Caco-2 (cell line): ENCODE measurements at places on chromosomes 4 and X. TPM values are rescaled to one million over a fixed set of nuclear protein-coding genes. Genes with fewer than 3 reads are reported as not detected.

DNA sequence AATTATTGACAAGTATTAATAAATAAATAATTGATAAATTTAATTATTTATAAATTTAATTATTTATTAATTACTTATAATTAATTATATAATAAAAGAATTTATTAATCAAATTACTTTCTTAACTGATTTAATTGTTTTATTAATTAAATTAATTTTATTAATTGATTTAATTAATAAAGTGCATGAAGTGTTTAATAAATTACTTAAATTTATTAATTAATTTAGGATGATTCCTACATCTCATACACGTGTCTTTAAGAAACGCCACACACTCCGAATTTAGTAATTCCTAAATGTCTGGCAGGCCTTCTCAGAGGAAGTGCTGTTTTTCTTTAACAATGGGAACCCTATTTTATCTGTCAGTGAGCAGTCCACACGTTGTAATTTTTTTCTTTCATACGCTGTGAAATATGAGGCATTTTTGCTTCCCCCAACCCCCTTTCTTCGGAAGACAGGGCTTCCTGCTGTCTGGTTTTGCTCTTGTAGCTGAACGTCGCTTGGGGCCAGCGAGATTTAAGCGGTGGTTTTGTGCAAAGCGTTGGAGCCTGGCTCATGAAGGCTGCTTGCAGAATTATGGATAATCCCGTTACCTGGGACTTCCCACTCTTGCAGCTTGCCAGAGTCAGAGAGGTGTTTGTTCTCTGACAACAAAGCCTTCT is 46.8 kb downstream of the CRLF2 start:
- peak; percentile 38 for DNase-seq
- H3K36me3 ChIP-seq, result no peaks in the 10 kb centered on the region
- no peaks in the 10 kb centered on the region for H3K4me1 ChIP-seq
- H3K27me3 ChIP-seq, result no peaks in the 10 kb centered on the region
- no peak overlapping the region for H3K4me3 ChIP-seq

DNA sequence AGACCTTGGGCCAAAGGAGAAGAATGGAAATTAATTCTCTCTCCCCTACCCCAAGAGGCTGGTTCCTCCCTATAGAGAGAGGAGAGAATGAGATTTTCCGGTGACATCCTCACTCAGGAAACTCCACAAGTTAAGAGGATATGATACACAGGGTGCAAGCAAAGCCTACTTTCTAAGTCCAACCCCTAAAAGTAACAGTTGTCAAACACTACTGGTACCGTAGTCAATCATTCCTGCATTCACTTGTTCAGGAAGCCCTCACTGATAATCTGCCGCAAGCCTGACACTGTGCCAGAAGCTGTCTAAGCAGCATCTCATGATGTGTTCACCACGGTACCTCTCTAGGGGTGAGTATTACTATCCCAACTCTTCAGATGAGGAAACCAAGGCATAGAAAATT is 41.7 kb downstream of the KDR start:
- H3K4me1 ChIP-seq, result no peaks in the 10 kb centered on the region
- H3K4me3 ChIP-seq, result no peak overlapping the region
- DNase-seq, result no peak
- H3K36me3 ChIP-seq, result no peaks in the 10 kb centered on the region
- no peak overlapping the region for H3K27ac ChIP-seq

DNA sequence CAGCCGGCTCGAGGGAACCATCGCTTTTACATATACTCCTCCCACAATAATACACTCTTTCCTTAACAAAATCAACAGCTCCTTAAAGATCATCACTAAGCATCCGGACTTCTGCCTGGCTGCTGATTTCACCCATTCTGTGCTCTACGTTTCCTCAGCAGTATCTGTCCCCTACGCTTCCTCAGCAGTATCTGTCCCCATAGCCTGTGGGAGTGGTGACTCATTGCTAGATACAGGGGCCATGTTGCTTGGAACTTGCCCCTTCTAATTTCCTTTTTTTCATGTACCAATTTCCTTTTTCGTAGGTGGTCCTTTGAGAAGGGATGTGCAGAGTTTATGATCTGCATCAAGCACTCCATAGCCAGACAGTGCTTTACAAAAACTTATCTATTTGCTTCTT is 18.6 kb downstream of the MAP3K15 start:
- no peaks in the 10 kb centered on the region for H3K36me3 ChIP-seq
- H3K4me1 ChIP-seq, result no peaks in the 10 kb centered on the region
- no peak for DNase-seq
- no peak overlapping the region for H3K27ac ChIP-seq
- H3K4me3 ChIP-seq, result no peak overlapping the region

GRCh38 chr4:138632856-138633579 is 382.6 kb upstream of the NOCT start:
- no peaks in the 10 kb centered on the region for H3K36me3 ChIP-seq
- no peak overlapping the region for H3K4me3 ChIP-seq
- DNase-seq, result no peak
- no peak overlapping the region for H3K27ac ChIP-seq
- no peaks in the 10 kb centered on the region for H3K27me3 ChIP-seq

GRCh38 chr4:1981251-1982058 is 27.3 kb downstream of the NELFA start:
- peak overlapping the region; percentile 30 for H3K27ac ChIP-seq
- peak; percentile 38 for DNase-seq
- H3K4me1 ChIP-seq, result no peaks in the 10 kb centered on the region
- peaks cover 6% of the 10 kb centered on the region for H3K36me3 ChIP-seq

GRCh38 chr4:2261110-2261852 is 628 bp downstream of the MXD4 start:
- H3K27me3 ChIP-seq, result no peaks in the 10 kb centered on the region
- H3K4me1 ChIP-seq, result 0 out of 2 replicates have a peak, but pooled peaks cover 5% of the 10 kb centered on the region
- peak; percentile 30 for DNase-seq
- no peak overlapping the region for H3K27ac ChIP-seq
- H3K4me3 ChIP-seq, result peak overlapping the region; percentile 56

DNA sequence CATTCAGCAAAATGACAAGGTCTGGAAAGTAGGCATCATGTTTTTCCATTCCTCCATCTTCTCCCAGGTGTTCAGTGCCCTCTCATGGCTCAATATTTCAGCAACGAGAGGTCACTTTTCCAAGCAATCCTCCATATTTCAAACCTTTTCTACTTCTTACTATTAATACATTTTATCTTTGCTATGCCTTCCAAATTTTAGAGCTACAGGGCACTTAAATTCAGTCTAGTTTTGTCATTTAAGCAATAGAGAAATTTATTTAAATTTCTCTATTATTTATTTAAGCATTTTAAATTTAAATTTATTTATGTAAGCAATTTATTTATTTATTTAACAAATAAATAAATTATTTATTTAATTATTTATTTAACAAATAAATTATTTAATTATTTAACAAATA is 305.1 kb upstream of the ANXA10 start:
- H3K36me3 ChIP-seq, result no peaks in the 10 kb centered on the region
- H3K4me1 ChIP-seq, result no peaks in the 10 kb centered on the region
- H3K4me3 ChIP-seq, result no peak overlapping the region
- H3K27ac ChIP-seq, result no peak overlapping the region

The ARMCX4 gene
- total RNA-seq, result 3.2 and 5.0 TPM in 2 replicates

The COL4A6 gene
- 15.9 and 16.0 TPM in 2 replicates for total RNA-seq

The APLN gene
- total RNA-seq, result 0.09 and 0.20 TPM in 2 replicates

The GATA1 gene
- total RNA-seq, result not detected in 2 replicates

- H3K27me3 ChIP-seq, result no peaks in the 10 kb centered on the region
- H3K4me1 ChIP-seq, result no peaks in the 10 kb centered on the region
- no peak overlapping the region for H3K27ac ChIP-seq
- no peak for DNase-seq
- no peaks in the 10 kb centered on the region for H3K36me3 ChIP-seq
- H3K4me3 ChIP-seq, result no peak overlapping the region
Observed at GRCh38 chr4:165079476-165079875, 25.8 kb downstream of the TRIM75 start.

DNA sequence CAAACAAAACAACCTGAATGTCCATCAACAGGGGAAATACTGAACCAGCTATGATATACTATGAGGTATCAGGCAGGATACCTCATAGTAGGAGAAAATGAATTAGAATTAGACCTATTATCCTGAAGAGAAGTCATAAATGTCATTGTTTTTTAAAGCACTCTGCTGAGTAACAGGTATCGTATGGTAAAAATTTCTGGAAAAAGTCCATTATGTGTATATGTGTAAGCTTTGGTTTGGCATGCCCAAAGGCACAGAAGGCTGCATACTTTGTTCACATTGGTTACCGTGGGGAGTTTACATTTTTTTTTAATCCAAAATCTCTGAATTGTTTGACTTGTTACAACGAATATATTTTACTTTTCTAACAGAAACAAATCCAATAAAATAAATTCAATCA is 70.5 kb downstream of the RPS3A start:
- no peak overlapping the region for H3K27ac ChIP-seq
- no peaks in the 10 kb centered on the region; the same call in 1 of the 2 replicates for H3K4me1 ChIP-seq
- peaks cover 1% of the 10 kb centered on the region; the same call in 1 of the 2 replicates for H3K36me3 ChIP-seq
- no peaks in the 10 kb centered on the region for H3K27me3 ChIP-seq
- H3K4me3 ChIP-seq, result no peak overlapping the region

The MAGEB17 gene
- not detected in 2 replicates for total RNA-seq

GRCh38 chr4:47929682-47930201 is 15.4 kb upstream of the NFXL1 start:
- no peak for DNase-seq
- H3K27ac ChIP-seq, result no peak overlapping the region
- no peaks in the 10 kb centered on the region for H3K27me3 ChIP-seq

DNA sequence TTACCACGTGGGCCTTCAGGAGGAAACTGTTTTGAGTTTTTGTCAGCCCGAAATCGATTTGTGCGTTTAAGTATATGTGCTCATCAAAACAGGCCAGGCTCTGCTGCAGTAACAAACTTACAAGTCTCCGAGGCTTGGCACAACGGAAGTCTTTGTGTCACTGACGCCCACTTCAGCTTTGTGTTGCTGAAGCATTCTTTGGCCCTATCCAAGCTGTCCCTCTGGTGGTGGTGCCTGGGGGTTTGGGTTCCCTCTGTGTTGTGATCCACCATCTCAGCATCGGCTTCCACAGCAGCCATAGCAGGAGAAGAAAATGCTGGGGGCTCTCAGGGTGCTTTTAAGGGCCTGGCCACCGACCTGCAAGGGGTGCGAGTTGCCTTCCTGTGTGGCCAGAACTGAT is 176.4 kb downstream of the PTTG2 start:
- DNase-seq, result no peak
- no peaks in the 10 kb centered on the region for H3K27me3 ChIP-seq
- H3K36me3 ChIP-seq, result no peaks in the 10 kb centered on the region; the same call in 1 of the 2 replicates
- H3K4me3 ChIP-seq, result no peak overlapping the region
- H3K27ac ChIP-seq, result no peak overlapping the region

The TCEAL6 gene
- not detected in 2 replicates for total RNA-seq

- peak overlapping the region; percentile 85 for H3K27ac ChIP-seq
- no peaks in the 10 kb centered on the region for H3K27me3 ChIP-seq
- H3K4me3 ChIP-seq, result peak overlapping the region; percentile 100
- no peaks in the 10 kb centered on the region for H3K4me1 ChIP-seq
- no peaks in the 10 kb centered on the region; the same call in 1 of the 2 replicates for H3K36me3 ChIP-seq
Observed at GRCh38 chr4:2009651-2010233, 968 bp upstream of the NELFA start.

The THAP6 gene
- 11.8 and 12.3 TPM in 2 replicates for total RNA-seq

GRCh38 chr4:177740563-177740962 is 298.3 kb upstream of the AGA start:
- H3K4me1 ChIP-seq, result no peaks in the 10 kb centered on the region
- H3K4me3 ChIP-seq, result no peak overlapping the region
- no peaks in the 10 kb centered on the region for H3K36me3 ChIP-seq

The AREG gene
- 146 and 162 TPM in 2 replicates for total RNA-seq

The MAGEA9B gene
- total RNA-seq, result not detected in 2 replicates

The LETM1 gene
- 63.9 and 68.9 TPM in 2 replicates for total RNA-seq

The PAGE2 gene
- total RNA-seq, result not detected in 2 replicates

GRCh38 chrX:147679356-147680005 is 232.2 kb upstream of the FMR1 start:
- no peak overlapping the region for H3K27ac ChIP-seq
- no peaks in the 10 kb centered on the region for H3K36me3 ChIP-seq
- H3K4me1 ChIP-seq, result no peaks in the 10 kb centered on the region

The CT55 gene
- not detected in 2 replicates for total RNA-seq

DNA sequence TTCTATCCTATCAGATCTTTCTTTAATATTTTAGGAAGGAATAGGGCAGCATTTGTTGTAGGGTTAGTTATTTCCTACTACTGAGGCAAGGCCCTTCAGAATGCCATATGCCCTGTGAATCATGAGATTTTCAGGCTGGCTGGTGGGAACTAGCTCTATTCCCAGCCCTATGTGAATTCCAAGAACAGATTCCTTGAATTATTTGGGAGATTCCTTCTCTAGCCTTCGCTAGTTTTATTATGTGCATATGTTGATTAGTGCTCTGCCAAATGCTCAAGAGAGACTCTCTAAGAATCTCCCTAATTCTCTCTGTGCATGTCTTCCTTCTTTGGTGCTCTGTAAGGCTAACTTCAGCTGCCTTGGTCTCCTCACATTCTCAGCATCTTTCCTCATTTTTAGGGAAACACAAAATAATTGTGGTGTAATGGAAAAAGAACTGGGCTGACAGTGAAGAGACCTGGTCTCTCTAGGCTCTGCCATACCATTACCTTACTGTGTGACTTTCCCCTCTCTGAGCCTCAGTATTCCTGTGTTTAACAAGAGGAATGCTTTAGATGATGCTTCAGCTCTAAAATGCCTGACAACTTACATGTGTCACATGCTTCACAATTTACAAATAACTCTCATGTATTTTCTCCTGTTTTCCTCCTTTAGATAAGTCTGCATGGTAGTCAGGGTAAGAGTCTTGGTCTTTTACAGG is 79.7 kb downstream of the VMA21 start:
- H3K36me3 ChIP-seq, result no peaks in the 10 kb centered on the region
- H3K27me3 ChIP-seq, result no peaks in the 10 kb centered on the region
- no peak overlapping the region for H3K27ac ChIP-seq
- H3K4me1 ChIP-seq, result no peaks in the 10 kb centered on the region

DNA sequence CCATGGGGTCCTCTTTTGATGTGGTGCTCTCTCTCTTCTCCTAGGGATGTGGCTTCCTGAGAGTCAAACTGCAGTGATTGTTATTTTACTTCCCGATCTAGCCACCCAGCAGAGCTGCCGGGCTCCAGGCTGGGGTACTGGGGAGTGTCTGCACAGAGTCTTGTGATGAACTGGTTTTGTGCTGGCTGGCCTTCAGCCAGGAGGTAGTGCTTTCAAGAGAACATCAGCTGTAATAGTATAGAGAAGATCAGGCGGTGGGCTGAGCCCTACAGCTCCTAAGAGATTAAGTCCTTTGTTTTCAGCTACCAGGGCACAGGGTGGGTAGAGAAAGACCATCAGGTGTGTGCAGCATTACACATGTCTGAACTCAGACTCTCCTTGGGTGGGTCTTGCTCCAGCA is 59.0 kb upstream of the AGTR2 start:
- no peaks in the 10 kb centered on the region for H3K36me3 ChIP-seq
- H3K27ac ChIP-seq, result no peak overlapping the region
- H3K4me1 ChIP-seq, result no peaks in the 10 kb centered on the region
- DNase-seq, result no peak

- H3K36me3 ChIP-seq, result no peaks in the 10 kb centered on the region
- H3K4me3 ChIP-seq, result no peak overlapping the region
- H3K27me3 ChIP-seq, result no peaks in the 10 kb centered on the region
- no peak for DNase-seq
- H3K27ac ChIP-seq, result no peak overlapping the region
Observed at GRCh38 chrX:42524379-42524778, 253.6 kb downstream of the PPP1R2C start.
